Mononuclear cell (primary cell): ENCODE measurements at places on chromosomes 11 and 22. TPM values are rescaled to one million over a fixed set of nuclear protein-coding genes. Genes with fewer than 3 reads are reported as not detected.

The PTGDR2 gene
- 0.52 TPM for total RNA-seq

The FUT4 gene
- 16.2 TPM for total RNA-seq

The OR4D11 gene
- total RNA-seq, result not detected

The CALCA gene
- not detected for total RNA-seq
